Activated naive CD4-positive, alpha-beta T cell treated with anti-CD3 and anti-CD28 coated beads, Interleukin-2, amount 50 U/mL, for 16 hours (primary cell): ENCODE measurements at places on chromosomes 1 and 21.

- DNase-seq, result no peak
Observed at GRCh38 chr21:34690793-34691175, 22.0 kb downstream of the CLIC6 start.

GRCh38 chr1:154806333-154806732 is 63.7 kb downstream of the KCNN3 start:
- DNase-seq, result no peak

- DNase-seq, result no peak
Observed at GRCh38 chr1:37056325-37056724, 22.0 kb upstream of the GRIK3 start.

DNA sequence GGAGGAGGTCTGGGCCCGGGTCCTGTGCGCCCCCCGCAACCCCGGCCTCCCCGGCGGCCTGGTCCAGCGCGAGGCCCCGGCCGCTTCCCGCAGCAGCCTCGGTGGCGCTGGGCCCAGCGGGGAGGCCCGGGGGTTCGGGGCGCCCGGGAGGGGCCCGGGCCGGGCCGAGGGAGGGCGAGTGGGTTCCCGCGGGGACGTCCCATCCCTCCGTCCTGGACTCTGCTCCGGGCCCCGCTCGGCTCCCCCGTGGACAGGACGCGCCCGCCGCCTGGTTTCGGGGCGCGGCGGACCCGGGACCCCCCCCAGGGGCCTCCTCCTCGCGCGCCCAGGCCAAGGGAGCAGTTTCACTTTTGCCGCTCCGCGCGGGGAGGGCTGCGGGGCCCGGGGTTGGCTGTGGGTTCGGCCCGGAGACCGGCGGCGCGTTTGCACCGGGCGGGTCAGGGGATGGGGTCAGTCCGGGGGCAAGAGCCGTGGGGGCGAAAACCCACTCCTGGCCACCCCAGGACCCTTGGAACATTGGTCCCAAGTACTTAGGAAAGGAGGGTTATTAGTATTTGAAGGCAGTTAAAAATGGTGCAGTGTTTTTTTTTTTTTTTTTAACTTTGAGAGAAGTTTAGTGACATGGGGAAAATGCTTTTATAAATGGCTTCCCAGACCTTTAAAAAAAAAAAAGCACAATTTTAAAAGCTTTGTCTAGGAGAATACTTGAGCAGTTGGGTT is 677 bp downstream of the AGPAT3 start:
- DNase-seq, result peak; percentile 56

GRCh38 chr1:55584526-55585401 is 369.6 kb upstream of the USP24 start:
- DNase-seq, result no peak

DNA sequence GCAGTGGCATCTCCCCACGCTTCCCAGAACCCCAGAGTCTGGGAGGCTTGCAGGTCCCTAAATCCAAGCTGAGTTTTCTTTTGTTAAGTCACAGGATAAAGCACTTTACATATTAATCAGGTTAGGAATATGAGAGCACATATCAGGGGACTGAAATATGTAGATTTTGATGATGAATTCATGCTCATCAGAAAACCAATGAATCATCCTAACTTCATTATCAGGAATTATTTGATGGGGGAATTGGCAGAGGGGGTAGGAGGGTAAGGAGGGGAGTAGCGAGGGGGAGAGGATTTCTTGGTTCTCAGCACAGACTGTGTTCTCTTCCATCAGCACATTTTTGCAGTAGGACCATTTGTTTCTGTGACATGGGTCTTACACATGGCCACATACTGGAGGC is 32.1 kb downstream of the HMGB4 start:
- DNase-seq, result no peak

DNA sequence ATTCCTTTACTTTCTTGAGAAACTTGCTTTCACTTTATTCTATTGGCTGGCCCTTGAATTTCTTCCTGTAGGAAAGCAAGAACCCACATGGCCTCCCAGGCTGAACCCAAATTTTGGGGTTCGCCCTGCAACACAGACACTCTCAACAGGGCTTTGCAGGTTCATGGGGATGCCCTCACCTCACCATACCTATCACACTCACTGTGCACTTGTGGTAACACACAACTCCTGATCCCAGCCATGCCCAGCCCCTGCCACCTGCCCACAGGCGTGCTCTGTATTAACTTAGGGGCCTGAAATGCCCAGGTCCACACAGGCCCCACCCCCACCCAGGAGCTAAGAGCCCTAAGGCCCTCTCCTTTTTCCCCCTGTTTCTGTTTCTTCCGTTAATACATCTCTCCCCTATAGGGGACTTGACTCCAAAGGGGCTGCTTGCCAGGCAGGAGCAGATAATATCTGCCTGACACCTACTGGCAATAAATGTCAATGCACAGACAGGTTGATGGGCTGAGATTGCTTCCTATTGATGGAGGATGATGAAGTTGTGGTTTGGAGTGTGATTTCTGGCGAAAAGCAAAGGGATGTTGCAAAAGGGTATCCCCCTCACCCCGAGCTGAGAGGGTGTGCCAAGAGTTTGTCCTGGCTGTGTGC is 171.5 kb downstream of the AJAP1 start:
- DNase-seq, result no peak

- DNase-seq, result no peak
Observed at GRCh38 chr1:147757015-147757990, 3.1 kb downstream of the GJA5 start.

- no peak for DNase-seq
Observed at GRCh38 chr1:63898428-63899196, 124.8 kb downstream of the ROR1 start.
